ENCODE measurements at places on chromosomes 3 and 15.

- DNase-seq, result no peak
Observed at GRCh38 chr15:93831641-93832040, 399.7 kb upstream of the MCTP2 start.

GRCh38 chr3:153210146-153210545 lies 48.1 kb downstream of the RAP2B start:
- peak; percentile 38 for DNase-seq

GRCh38 chr3:124032311-124032880 lies 40.5 kb upstream of the ROPN1 start:
- DNase-seq, result no peak

DNA sequence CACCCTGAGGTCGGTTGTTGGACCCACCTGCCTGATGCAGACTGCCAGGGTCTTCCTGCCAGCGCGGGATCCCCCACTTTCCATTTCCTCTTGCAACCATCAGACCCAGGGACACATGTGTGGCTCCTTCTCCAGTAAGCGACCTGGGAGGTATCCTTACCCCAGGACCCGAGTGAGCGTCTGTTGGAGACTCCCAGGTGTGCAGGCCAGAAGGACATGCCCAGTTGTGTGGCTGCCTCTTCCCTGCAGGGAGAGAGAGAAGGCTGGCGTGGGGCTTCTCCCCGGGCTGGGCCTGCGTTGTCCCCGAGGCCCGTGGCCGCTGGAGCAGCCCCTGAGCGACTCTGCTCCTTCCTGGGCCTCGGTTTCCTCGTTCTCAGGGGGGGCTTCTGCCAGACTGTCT lies 56.8 kb downstream of the APBA2 start:
- DNase-seq, result no peak

- DNase-seq, result no peak
Observed at GRCh38 chr3:59418836-59419235, 369.0 kb upstream of the CFAP20DC start.

DNA sequence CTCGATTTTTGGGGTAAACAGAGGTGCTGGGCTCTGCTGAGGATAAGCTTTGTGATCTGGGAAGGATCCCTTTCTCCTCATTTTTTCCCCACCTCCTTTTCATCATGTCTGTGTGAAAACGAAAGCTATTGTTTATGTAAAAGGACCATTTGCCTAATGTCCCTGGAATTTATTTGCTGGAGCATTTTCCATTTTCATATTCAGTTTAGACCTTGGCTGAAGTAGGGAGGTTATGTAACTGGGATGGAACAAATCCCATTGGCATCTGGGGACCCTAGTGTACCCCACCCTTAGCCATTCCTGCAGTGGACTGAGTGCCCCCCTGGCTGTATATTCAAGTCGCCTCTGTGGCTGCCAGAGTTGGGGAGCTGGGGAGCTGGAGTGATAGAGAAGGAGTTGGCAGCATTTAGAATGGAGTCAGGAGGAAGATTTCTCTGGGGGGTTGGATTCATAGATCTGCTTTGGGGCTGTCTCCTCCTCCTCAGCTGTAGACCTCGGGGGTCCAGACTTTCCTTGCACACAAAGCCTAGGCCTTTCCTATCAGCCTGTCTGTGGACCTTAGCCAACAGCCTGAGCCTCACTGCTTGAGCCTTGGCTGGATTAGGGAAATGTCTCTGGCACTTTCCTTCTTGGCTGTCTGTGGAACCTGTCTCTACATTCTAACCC lies 270.4 kb upstream of the CTDSPL start:
- DNase-seq, result no peak

DNA sequence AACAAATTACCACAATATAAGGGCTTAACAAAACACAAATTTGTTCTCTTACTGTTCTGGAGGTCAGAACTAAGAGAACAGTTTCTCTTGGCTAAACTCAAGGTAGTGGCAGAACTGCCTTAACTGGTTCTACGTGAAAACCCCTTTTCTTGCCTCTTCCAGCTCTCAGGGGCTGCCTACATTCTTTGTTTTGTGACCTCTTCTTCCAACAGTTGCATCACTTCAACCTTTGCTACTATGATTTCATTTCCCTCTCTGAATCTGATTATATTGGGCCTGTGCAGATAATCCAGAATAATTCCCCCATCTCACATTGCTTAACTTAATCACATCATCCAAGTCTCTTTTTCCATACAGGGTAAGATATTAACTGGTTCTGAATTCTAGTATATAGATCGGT lies 624.6 kb downstream of the ZPLD1 start:
- no peak for DNase-seq

DNA sequence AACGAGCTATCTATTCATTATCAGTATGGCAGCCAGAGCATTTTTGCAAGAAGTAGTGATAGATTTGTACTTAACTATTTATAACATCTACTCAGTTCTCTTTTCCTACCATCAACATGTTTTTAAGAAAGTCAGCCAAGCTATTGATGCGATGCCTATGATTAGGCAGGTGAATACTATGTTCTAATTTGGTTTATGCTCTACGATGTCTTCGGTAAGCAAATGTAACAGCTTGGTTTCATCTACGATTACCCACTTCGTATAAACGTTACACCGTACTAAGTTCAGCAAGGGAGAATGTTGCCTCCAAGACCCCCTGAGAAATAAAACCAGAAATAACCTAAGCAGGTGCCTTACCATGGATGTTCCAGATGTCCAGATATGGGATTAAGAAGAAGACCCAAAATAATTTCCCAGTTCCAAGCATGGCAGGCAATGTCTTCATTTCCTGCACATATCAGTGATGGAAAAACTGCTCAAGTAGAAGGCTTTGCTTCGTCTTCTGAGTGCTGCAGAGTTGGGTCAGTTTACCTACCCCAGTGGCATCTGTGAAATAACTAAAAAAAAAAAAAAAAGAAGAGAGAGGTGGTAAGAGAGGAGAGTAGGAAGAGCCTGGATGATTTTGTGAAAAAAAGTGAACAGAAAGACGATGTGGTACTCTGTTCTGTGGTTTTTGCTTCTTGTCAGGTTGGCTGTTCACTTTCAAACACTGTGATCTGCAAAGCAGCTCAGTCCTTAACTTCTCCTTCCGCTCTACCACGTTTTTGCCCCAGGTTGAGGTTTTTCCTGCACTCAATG lies at the start of gene BTLA:
Gene BTLA (minus strand): TSS at position 559 of the 798 bp plus-strand sequence. CDS start 114 bp downstream, at position 445.
- DNase-seq, result peak; percentile 49

DNA sequence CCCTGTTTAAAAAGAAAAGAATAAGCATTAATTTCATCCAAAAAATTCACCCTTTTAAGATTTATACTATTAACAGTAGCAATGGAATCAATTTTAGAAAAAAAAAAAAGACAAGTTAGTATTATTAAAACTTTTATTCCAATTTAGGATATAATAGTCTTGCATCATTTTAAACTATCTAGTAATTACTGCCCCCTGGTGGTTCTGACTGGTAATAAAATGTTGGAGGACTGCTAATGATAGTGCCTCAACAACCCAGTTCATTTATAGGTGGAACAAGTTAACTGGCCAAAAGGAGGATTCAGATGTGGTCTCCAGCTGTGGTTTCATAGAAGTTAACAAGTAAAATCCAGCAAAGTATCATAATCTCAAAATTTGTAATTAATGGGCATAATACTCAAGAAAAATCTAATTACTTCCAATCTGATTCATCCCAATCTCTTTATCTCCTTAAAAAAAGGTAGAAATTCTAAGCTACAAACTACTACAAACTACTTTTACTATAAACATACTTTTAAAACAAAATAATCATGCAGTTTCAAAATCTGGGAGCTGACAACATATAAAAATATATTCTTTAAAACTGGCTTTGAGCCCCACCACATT lies 30.7 kb upstream of the WDR49 start:
- DNase-seq, result peak; percentile 80

- DNase-seq, result no peak
Observed at GRCh38 chr3:61452535-61453090, 108.8 kb upstream of the PTPRG start.

DNA sequence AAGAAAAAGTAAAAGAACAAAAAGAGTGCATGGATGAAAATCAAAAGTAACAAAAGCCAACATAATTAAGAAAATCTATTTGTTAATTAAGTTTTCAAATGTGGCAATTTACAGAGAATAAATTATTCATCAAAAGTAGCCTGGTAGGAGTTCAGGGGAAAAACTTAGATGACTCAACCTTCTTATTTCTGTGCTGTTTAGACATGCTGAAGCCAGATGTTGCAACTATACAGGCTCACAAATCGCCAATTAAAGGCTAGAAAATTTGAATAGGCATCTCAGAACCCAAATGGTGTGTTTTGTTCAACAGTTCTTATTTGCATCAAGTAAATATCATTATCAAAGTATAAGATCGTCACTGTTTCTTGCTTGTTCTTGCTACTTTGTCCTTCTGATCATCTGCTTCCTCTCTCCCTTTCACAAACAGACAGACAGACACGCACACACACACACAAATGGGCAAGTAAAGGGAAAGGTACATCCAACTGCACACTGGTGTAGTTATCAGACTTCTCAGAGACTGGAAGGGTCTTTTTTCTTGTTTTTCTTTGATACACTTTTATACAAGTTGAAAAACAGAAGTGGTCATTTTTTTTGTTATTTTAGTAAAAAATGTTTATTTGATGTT lies 572.2 kb downstream of the MECOM start:
- DNase-seq, result no peak

- DNase-seq, result no peak
Observed at GRCh38 chr15:99963096-99963825, 230.0 kb upstream of the LYSMD4 start.

- no peak for DNase-seq
Observed at GRCh38 chr15:90033006-90033405, 31.9 kb downstream of the ZNF710 start.

DNA sequence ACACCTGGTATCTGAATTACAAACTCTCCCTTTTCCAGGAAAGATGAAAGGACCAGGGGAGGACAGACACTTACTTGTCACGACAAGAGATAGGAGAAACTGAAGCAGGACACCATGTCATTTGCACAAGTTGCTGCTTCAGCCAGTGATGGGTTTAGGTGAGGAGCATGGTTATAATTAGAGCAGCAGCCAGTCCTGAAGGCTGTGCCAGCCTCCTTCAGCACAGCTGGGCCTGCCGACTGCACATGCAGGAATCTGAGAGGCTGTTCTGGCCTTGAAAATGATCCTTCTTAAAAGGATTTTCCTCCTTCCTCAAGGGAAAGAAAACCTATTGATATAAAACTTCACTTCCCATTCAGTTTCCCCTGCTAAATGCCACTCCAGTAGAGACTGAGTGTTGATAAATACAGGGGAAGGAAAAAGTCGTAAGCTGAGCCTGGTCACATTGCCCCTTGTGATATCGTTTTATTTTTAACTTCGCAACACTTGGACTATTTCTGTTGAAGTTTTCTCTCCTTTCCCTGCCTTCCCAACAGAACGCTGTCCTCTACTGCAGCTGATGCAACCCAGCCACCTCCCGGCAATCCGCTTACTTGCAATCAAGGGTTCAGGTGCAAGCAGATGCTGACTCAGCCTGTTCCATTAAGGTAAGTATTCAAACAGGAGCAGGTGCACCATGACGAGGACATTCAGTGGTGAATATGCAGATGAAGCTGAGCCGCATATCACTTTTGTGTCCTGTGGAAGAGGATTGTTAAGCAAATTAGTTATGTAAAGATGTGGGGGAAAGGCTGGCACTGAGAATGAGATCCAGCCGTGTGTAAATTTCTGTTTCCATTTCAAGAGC lies at the start of gene FBXO40:
Gene FBXO40 (plus strand): TSS at position 524 of the 847 bp plus-strand sequence. CDS start 27,197 bp downstream, outside the sequence.
- no peak for DNase-seq

- no peak for DNase-seq
Observed at GRCh38 chr3:124760601-124761000, 30.3 kb downstream of the UMPS start.

DNA sequence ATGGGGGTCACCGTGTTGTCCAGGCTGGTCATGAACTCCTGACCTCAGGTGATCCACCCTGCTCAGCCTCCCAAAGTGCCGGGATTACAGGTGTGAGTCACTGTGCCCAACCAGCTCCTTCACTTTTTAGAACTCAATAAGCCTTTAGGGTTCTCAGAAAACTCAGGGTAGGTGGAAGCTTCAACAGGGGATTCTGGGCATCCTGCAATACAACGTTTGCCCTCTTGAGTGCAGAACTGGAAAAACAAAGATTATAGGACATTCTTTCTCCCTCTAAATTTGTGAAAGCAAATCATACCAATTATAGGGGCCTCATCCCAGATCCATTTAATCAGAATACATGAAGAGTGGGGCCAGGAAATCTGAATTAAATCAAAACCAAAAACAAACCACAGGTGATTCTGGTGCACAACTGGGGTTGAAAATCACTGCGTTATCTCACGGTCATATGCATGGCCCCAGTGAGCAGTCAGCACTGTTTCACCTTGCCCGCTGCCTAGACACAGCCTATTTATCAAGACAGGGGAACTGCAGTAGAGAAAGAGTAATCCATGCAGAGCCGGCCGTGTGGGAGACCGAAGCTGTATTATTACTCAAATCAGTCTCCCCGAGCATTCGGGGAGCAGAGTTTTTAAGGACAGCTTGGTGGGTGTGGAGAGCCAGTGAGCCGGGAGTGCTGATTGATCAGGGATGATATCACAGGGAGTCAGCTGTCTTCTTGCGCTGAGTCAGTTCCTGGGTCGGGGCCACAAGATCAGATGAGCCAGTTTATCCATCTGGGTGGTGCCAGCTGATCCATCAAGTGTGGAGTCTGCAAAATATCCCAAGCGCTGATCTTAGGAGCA lies 58.4 kb downstream of the TMEM44 start:
- no peak for DNase-seq

DNA sequence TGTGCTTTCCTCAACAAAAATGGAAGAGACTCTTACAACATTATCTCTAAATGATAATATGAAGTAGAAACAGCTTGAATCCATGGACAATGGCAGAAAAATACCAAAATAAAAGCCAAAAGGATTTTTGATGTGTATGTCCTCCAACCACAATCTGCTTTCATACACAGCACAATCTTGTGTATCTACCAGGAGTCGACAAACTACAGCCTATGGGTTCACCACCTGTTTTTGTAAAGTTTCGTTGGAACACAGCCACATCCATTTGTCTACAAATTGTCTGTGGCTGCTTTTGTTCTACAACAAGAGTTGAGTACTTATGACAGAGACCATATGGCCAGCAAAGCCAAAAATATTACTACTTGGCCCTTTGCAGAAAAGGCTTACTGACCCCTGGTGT lies 88.7 kb upstream of the UBE2E2 start:
- DNase-seq, result no peak

- no peak for DNase-seq
Observed at GRCh38 chr3:89503891-89504391, 396.5 kb downstream of the EPHA3 start.

DNA sequence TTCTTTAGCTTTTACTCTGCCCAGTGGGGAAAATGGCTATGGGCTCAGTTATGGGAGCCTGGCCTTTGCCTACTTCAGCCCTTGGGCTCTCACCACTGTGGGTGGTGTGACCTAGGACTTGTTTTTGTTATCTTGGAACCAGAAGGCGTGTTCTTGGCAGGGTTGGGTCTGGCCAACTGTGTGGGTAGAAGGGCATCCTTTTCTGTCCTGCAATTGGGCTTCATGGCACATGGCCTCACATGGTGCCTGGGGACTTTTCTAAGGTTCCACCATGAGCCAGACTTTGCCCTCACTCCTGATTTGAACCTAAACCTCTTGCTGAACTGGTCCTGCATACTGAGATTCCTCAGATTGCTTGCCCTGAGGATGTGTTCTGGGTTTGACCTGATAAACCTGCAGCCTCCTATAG lies 1.7 kb downstream of the GLYCTK start:
- no peak for DNase-seq

Measured in CD4-positive, alpha-beta T cell treated with Interleukin-10 for 1 hour (primary cell).